ENCODE measurements at places on chromosomes 3 and 15.

DNA sequence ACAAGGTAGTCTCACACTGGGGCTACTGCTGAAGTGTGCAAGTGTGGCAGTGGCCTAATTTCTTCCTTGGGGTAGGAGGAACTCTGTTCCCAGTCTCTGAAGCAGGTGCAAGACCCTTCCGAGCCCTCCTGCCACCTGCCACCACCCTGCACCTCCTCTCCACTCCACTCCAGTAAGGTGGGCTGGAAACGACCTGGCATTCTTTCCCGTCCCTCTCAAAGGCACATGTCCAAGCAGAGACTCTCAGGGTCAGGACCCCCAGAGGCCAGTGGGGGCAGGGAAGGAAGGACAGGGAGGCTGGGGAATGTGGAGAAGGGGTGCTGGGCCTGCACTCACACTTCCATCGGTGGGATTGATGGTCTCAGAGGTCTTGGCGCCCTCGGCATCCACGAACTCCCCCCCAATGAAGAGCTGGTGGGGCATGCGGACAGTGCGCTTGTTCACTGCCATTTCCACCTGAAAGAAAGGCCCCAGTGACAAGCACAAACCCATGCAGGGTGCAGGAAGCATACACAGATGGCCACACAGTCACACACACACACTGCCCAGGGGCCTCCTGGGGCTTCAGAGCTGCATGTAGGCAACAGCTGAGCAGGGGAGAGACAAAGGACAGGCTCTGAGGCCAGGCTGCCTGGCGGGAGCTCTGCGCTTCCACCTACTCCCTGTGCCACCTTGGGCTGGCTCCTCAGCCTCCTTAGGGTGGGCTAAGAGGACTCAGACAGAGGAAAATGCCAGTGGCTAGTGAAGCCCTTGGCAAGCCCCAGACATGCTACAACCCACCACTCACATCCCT is 43.8 kb downstream of the ALDH1L1 start:
- no peak for DNase-seq

DNA sequence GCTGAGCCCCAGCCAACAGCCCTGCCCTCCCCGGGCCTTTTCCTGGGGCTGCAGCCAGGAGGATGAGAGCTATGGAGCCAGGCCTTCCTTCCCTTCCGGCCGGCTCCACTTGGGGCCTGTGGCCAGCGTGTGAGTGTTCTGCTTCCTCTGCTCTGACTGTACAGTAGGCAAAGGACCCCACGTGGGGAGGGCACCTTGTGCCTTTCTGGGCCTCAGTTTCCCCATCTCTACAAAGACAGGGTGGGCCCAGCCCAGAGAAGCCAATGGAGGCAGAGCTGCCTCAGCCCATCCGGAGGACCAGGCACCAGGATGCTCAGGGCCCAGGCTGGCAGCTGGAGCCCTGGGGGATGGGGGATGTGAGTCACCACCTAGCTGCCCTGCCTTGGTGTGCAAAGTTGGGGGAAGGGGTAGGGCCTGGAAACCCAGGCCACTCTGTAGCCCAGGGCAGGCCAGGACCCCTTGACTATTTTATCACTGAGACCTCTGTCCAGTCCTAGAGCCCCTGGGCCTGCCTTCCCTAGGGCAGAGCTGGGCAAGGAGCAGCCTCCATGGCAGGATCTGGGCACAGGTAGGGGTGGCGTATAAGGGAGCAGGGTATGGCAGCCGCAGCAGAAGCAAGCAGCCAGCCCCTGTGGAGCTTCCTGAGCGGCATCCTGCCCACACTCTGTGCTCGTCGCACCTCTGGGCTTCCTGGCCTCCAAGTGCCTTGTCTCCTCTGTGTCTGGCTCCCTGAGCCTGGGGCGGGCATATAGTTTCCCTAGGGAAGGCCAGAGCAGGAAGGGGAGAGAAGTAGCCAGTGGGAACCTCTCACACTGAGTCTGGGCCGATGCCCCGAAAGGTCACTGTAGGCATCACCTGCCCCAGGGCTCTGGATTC is 1.8 kb downstream of the PSTPIP1 start:
- DNase-seq = no peak

DNA sequence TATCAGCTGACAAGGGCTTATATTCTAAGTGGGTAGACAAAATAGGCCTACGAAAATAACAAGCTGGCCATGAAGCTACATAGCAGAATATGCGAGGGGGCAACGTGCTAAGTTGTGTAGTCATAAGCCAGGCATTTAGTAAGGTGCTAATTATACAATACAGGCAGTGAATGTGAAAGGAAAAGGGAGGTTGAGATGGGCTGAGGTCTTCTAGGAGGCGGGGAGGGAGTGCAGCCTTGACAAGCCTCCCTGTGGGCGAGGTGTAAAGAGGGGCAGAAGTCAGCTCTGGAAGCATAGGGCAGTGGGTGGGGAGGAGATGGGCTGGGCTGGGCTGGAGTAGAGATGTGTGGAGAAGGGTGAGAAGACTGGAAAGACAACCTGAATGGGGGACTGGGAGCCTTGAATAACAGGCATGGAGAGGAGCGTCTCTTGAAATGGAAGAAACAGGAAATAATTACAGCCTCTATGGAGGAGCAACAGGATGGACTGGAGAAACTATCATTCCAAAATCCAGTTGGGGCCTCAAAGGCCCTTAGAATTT is 1.2 kb downstream of the TIGIT start:
- no peak for DNase-seq

- no peak for DNase-seq
These were observed 56.5 kb downstream of the RPLP1 start for GRCh38 chr15:69509131-69509530.

DNA sequence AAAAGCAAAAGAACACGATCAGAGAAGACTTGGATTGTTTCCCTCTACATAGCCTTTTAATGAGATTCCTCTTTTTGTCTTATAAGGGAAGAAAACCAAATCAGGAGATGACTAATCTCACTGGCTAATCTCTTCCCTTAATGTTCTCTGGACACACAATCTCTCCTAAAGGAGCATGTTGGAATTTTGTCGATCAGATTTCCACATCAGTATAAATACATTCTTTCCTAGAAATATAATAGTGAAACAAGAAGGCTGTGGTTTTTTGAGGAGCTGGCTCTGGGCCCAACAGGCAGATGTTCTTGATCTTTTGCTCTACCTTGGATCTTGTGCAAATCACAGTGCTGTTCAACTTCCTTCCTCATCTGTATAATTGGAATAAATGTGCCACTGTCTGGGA is 94.0 kb downstream of the GTPBP8 start:
- no peak for DNase-seq

DNA sequence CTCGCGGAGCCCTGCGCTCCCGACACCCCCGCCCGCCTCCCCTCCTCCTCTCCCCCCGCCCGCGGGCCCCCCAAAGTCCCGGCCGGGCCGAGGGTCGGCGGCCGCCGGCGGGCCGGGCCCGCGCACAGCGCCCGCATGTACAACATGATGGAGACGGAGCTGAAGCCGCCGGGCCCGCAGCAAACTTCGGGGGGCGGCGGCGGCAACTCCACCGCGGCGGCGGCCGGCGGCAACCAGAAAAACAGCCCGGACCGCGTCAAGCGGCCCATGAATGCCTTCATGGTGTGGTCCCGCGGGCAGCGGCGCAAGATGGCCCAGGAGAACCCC is 464 bp downstream of the SOX2 start:
- no peak for DNase-seq

DNA sequence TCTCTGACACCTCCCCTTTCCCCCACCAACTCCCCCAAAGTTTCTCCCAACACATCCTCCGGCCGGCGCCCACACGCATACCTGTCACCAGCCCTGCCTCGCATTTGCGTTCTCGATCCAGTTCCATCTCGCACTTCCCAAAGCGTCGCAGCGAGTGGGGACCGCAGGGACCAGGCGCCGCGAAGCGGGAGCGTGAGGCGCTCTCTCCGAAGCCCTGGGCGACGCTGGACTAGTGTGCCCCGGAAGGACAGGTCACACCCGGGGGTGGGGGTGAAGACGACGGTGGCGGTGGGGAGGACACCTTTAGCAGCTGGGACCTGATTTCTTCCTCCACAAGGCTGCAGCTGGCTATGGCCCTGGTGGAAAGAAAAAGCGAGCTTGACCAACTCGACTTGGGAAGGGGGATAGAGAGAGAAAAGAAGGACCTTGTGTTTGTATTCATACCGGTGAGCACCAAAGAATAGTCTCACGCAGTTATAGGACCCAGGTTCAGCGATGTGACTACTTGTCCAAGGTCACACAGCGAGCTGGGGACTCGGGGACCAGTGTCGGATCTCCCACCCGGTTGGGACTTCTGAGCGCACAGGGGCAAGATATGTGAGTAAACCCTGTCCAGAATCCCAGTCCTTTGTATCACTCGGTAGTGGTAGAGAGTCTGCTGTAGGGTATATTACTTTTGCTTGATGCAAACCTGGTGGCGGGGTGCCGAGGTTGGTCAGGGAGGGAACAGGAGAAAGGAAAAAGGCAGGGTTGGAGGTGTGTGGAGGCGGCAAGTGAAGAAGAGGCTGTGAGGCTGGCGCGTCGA is 607 bp upstream of the GHSR start:
- DNase-seq = no peak

- DNase-seq = no peak
These were observed 81.6 kb downstream of the OCA2 start for GRCh38 chr15:28017423-28017924.

DNA sequence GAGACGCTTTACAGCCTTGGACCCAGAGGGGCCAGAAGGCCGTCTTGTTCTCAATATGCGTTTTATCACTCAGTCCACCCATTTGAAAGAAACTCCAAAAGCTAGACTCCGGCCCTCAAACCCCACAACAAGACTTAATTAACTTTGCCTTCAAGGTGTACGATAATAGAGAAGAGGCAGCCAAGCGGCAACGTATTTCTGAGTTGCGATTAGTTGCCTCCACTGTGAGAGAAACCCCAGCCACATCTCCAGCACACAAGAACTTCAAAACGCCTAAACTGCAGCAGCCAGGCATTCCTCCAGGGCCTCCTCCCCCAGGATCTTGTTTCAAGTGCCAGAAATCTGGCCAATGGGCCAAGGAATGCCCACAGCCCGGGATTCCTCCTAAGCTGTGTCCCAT is 17.4 kb upstream of the INO80 start:
- DNase-seq = no peak

GRCh38 chr3:177878957-177879356 is 657.3 kb upstream of the KCNMB2 start:
- no peak for DNase-seq

GRCh38 chr3:143201870-143202752 is 82.5 kb downstream of the CHST2 start:
- no peak for DNase-seq

GRCh38 chr15:68733666-68734065 is 87.0 kb downstream of the ANP32A start:
- DNase-seq = no peak

DNA sequence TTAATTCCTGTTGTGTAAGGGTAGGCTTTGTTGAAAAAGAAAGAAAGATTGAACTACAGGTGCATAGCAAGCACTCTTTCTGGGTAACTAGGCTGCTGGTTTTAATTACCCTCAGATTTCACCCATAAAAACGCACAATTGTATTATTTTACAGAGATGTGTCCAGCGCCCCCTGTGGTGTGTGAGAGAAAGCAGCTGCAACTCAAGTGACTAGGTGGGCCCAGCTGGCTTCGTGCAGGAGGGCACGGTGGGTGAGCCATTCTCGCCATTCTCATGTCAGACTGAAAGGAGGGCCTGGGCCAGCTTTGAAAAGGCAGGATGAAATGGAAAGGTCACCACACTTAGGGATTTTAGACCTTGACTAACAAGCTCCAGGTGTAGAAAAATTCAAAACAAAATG is 122.6 kb downstream of the LRIG1 start:
- DNase-seq = no peak

DNA sequence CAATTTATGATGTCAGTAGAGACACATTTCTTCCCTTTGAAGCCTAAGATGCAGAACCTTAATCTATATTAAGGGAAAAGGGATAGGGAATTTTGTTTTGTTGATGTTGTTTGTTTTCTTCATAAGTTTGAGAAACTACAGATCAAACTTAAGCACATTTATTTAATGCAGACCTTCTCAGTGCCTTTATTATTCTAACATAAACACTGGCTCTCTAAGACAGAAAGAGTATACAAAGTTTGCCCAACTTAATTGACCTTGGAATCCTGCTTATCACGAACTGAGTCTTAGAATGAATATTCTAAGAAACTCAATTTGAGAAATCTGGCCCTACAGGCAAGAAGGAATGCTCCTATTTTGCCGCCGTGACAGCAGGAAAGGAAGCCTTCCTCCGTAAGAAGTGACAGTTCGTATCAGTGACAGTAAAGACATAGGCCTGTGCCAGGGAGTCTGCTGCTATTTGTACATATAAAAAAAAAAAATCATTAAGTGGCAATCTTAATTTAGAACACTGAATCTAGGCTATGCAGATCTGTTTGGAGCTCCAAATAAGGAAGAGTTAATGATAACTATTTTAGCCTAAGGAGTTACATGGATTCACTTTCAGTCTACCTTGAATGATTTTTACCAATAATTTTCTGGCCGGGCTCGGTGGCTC is 8.8 kb upstream of the IMPG2 start:
- DNase-seq = no peak

DNA sequence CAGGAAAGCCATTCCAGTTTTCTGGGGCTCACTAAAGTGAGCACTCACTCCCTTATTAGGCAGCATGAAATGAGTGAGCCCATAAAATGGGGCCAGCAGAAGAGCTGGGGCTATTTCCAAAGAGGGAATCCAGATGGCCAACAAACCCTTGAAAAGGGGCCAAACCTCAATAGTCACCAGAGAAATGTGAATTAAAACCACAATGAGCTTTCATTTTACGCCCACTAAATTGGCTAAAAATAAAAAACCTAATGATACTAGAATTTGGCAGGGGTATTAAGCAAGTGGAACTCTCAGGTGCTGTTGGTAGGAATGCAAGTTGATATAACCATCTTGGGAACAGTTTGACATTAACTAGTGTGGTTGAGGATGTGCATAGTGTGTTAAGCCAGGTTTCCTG is 42.1 kb upstream of the RAF1 start:
- no peak for DNase-seq

- no peak for DNase-seq
These were observed 390.6 kb upstream of the WNT5A start for GRCh38 chr3:55877703-55878102.

DNA sequence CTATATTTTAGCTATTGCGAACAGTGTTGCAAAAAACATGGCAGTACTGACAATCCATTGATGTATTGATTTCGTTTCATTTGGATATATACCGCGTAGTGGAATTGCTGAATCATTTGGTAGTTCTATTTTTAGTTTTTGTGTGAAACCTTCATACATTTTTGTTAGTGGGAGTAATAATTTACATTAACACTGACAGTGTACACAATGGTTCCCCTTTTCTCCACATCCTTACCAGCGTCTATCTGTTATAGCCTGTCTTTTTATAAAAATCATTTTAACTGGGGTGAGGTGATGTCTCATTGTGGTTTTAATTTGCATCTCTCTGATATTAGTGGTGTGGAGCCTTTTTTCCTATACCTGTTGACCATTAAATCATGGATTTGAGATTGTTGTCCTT is 392.4 kb upstream of the ALCAM start:
- DNase-seq = no peak

- DNase-seq = no peak
These were observed 55.9 kb downstream of the SQOR start for GRCh38 chr15:45690581-45691260.

DNA sequence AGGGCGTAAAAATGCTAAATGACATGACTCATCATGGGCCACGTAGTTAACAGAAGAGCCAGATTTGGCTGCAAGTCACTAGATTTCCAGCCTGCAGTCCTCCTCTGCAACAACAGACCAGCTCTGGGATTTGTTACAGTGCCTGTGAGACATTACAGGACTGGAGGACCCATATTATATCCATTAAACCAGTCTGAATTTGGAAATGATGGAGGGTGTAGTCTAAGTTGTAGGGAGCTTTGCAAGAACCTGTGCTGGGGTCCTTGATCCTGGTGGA is 10.8 kb downstream of the ZNF774 start:
- no peak for DNase-seq

Measured in frontal cortex (tissue), 4 donors.